ENCODE measurements at places on chromosomes 6 and 20.

GRCh38 chr6:27505209-27506027, 32.5 kb upstream of the ZNF184 start:
- peak; percentile 8 for DNase-seq

DNA sequence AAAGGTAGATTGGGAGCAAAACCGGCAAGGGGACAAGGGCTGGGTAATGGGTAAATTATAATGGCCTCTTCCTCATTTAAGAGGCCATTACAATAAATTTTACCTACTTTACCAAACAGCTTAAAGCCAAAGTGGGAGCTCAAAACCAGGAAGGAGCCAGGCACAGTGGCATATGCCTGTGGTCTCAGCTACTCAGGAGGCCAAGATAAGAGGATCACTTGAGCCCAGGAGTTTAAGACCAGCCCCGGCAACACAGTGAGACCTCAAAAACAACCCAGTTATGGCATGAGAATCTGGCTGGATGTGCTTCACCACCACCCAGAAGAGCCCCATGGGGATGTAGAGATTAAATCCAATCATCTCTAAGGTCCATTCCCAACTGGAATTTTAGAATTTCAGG, 52.9 kb upstream of the TAF8 start:
- no peak for DNase-seq

DNA sequence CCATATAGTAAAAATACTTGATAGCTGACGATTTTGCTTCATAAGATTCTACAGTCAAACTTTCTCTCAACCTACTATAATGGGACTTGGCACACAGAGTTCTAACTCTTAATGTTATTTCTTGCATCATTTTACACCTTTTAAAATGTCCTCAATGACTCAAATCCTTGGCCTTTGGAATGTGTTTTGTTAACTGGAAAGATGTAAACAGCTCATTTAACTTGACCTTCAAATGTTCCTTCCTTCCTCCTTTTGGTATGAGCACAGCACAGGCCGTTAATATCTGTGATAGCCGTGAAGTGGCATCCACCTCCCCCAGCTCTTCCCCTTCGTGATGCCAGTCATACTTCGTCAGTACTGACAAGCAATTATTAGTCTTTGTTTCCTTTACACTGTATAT, 972.0 kb upstream of the CITED2 start:
- no peak for DNase-seq

GRCh38 chr20:32962053-32962452, 42.2 kb downstream of the SUN5 start:
- DNase-seq: no peak

- DNase-seq: no peak
These were observed 884 bp upstream of the CUTA start for GRCh38 chr6:33418690-33419291.

- DNase-seq: peak; percentile 67
These were observed at the start of gene USP49 for GRCh38 chr6:41895300-41896233. Gene USP49, minus strand, starts transcription at chr6:41895375. Its CDS starts 88,392 bp downstream, at chr6:41806983.

DNA sequence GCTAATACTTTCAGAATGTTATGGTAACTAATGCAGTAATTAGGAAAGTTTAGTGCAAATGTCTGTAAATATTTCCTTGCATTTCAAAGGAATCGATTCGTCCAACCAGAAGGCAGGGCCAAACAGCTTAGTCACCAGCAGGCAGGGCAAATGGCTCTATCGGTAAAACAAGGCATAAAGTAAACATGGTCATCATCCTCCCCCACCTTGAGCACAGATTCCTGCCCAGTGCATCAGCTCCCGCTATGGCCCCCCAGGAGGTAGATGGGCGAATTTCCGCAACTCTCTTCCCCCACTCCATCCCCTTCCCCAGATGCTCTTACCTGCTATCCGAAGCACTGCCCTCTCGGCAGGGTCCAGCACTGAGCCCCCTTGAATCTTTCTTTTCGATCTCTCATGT, 103.8 kb upstream of the BEND6 start:
- no peak for DNase-seq

- no peak for DNase-seq
These were observed 346.3 kb downstream of the BMP2 start for GRCh38 chr20:7113577-7114466.

- no peak for DNase-seq
These were observed 61.0 kb upstream of the VSTM2L start for GRCh38 chr20:37841971-37842370.

- no peak for DNase-seq
These were observed 94.5 kb downstream of the BFSP1 start for GRCh38 chr20:17436664-17437063.

Measured in stimulated activated CD4-positive, alpha-beta T cell treated with anti-CD3 and anti-CD28 coated beads, TNF-alpha, amount 100 ng/mL, for 1 hour (primary cell).